ENCODE measurements at places on chromosomes 3 and 15.

- peak; percentile 48 for DNase-seq
These were observed 624 bp downstream of the AKAP13 start for GRCh38 chr15:85380812-85381642.

- DNase-seq, result no peak
These were observed 36.9 kb downstream of the NR1D2 start for GRCh38 chr3:23981955-23982354.

GRCh38 chr3:44065311-44066094, 176.2 kb upstream of the TOPAZ1 start:
- DNase-seq, result no peak

DNA sequence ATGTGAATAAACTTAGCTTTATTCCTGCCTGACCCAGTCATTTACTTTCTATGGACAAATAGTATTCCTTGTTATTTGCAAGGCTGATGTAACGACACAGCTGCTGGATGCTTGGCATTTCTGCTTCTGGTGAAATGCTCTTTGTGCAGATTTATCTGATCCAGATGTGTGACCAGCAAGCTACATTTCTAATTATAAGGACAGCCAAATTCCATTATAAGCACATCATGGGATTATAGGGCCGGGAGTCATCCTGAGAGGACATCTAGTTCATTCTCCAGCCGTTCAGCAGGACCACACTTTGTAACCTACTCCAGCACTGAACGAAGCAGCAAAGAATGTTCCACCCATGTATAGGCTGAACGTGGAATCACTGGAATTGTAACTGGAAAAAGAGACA, 42.9 kb downstream of the FNDC3B start:
- peak; percentile 96 for DNase-seq

DNA sequence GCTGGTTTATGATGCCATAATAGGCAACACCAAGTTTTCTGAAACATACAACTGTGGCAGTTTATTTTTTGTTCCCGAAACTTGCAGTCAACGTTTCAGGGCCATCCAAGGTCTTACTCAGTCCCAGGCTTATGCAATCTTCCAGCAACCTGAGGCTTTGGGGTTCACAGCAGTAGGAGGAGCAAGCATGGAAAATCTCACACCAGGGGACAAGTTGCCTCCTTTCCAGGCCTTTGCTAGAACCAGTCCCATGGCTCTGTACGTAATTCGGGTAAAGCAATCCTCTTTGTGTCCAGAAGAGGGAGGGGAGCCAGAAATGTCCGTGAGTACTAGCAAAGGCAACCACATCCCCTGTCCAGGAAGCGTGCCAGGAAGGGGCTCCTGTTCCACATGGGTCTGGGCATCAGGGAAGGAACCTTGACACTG, 4.7 kb upstream of the FAM240A start:
- peak; percentile 31 for DNase-seq

- peak; percentile 75 for DNase-seq
These were observed 3.9 kb upstream of the RNU6-1 start for GRCh38 chr15:67843571-67844387.

GRCh38 chr15:81170511-81170910, 26.2 kb upstream of the IL16 start:
- no peak for DNase-seq

- no peak for DNase-seq
These were observed 79.9 kb downstream of the MYH15 start for GRCh38 chr3:108430540-108430939.

DNA sequence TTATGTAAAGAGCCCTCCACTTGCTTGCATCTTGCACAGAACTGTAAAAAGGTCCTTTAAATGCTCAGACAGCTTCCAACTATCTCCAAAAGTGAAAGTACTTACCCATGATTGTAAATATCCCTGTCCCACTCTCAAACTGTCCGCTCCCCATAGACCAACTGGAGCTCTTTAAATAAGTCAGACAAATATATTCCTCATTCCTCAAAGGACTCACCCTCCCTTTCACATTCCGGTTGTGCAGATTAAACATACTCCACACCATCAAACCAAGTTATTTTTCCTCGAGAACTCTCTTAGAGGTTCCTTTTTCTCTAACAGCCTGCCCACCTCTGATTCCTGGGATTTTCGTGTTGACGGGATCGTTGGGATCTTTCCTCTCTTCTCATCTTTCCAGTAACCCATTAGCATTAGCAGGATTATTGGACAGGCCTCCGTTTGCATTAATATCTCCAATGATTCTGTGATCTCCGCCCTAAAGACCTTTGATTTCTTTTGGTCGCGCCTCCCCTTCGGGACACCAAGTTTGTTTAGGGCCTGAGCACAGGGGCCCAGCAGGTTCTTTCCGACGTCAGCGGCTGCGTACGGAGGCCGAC, 763 bp downstream of the GOLGB1 start:
- no peak for DNase-seq

- no peak for DNase-seq
These were observed 3.3 kb downstream of the PPP4R2 start for GRCh38 chr3:72999951-73000350.

GRCh38 chr3:44105571-44105970, 136.1 kb upstream of the TOPAZ1 start:
- no peak for DNase-seq

DNA sequence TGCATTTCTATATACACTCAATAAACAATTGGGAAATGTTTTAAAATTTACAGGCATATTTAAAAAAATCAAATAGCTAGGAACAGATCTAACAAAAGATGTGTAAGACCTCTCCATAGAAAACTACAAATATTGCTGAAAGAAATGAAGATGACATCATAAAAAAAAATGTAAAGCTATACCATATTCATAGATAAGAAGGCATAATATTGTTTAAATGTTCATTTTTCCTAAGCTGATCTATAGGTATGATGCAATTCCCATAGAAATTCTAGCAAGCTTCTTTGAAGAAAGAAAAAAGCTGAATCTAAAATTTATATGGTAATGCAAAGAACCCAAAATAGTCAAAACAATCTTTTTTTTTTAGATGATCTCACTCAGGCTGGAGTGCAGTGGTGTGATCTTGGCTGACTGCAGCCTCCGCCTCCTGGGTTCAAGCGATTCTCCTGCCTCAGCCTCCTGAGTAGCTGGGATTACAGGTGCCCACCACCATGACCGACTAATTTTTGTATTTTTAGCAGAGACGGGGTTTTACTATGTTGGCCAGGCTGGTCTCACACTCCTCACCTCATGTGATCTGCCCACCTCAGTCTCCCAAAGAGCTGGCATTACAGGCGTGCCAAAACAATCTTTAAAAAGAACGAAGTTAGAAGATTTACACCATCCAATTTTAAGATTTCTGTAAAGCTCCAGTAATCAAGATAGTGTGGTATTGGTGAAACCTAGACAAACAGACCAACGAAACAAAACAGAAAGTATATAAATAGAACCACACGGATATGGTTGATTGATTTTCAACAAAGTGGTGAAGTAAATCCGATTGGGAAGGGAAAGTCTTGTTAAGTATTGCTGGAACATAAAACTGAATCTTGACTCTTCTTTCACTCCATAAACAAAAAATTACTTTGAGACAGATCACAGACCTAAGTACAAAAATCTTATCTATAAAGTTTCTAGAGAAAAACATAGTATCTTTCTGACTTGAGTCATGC, 6.3 kb upstream of the BHLHE40 start:
- no peak for DNase-seq

- DNase-seq, result peak; percentile 68
These were observed 22.3 kb upstream of the SACM1L start for GRCh38 chr3:45666757-45667431.

GRCh38 chr15:47937834-47938233, 183.0 kb upstream of the SLC24A5 start:
- no peak for DNase-seq

GRCh38 chr15:29018120-29018805, 132.5 kb downstream of the APBA2 start:
- no peak for DNase-seq

- no peak for DNase-seq
These were observed 17.7 kb downstream of the ACVR2B start for GRCh38 chr3:38471260-38471857.

- DNase-seq, result no peak
These were observed 146.0 kb downstream of the CHST2 start for GRCh38 chr3:143265501-143266070.

DNA sequence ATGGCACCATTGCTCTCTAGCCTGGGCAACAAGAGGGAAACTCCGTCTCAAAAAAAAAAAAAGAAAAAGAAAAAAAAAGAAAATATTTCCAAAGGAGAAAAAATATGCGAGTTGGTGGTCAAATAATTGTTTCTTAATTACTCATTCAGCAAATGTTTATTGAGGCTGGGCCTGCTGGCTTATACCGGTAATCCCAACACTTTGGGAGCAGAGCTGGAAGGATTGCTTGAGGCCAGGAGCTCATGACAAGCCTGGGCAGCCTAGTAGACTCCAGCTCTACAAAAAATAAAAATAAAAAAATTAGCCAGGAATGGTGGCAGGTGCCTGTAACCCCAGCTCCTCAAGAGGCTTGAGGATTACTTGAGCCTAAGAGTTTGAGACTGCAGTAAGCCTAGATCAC, 4.1 kb downstream of the KNL1 start:
- no peak for DNase-seq

- no peak for DNase-seq
These were observed 158.4 kb downstream of the ATG7 start for GRCh38 chr3:11430624-11431023.

DNA sequence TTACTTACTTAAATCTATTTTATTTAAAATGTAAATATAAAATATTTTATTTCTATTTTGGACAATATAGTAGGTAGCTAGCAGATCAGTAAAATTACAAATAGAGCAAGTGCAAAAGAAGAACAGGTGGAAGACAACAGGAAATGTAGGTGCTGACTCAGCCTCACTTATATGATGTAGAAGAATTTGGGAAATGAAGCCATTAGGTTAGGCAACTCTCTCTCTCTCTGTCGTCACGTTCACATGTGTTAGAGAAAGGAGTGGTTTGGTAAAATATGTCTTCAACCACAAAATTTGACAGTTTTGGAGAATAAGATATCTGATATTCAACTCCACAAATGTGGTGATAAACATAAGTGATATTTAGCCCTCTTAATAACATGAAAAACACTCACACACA, 532.5 kb upstream of the KCNMB2 start:
- no peak for DNase-seq

DNA sequence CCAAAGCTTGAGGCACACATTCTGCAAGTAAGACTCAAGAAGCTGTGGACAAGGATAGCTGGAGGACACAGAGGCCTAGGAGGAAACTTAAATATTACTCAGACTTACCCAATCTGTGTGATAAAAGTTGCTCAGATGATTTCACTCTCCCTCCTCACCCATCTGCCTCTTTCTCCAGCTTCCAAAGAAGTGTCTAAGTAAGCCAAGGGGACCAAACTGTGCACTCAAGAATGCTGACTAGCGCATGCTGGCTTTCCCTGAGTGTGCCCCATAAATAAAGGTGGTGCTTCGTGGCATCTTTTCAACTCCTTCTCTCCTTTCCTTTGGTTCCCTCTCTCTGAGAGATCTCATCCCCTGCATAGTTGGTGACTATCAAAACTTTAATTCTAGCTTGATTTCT, 211.0 kb upstream of the LMCD1 start:
- DNase-seq, result no peak

- no peak for DNase-seq
These were observed 52.2 kb upstream of the RBSN start for GRCh38 chr3:15151166-15151565.

DNA sequence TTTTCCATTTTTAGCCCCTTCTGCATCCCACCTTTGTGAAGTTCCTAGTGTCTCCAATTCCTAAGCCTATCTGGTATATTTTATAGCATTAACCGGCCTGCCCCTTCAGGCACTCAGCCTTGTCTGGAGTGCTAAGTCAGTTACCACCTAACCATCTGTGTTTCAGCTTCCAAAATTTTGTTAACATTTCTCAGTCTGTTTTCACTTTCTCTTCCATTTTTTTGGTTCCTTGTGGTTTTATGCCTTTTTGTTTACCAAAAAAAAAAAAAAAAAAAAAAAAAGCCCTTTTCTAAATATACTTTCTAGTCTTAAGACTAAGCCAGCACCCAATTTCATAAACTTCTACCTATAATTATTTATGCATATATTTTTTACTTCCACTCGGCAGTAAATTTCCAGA, 92.4 kb downstream of the CSNK1G1 start:
- no peak for DNase-seq

DNA sequence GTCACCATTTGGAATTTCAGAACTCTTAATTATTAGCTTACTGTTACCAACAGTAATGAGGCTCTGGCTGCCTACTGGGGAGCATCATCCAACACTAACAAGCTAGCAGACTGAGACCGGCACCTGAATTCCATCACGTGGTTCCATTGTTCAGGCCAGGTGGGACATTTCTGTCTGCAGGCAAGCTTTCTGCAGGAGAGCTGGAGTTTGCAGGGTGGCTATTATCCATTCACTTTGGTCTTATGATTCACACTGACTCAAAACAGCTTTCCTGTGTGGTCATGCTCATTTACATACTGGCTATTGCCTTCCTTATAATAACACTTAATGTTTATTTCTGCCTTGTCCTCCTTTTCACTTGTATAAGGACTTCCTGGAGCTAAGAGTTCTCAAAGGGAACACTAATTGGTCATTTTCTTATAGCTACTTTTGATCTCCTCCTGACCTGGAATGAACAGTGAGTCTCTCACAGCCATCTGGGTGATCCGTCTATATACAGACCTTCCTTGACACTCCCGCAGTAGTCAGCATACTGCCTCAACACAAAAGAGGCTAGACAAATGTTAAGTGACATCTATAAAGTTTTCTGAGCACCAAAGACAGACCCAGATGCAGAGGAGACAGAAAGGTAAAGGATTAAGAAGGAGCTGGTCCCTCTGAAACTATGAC, 695.4 kb downstream of the FHIT start:
- peak; percentile 11 for DNase-seq

GRCh38 chr15:62626903-62627302, 415.6 kb upstream of the TPM1 start:
- no peak for DNase-seq

GRCh38 chr15:62942428-62942827, 100.1 kb upstream of the TPM1 start:
- no peak for DNase-seq

DNA sequence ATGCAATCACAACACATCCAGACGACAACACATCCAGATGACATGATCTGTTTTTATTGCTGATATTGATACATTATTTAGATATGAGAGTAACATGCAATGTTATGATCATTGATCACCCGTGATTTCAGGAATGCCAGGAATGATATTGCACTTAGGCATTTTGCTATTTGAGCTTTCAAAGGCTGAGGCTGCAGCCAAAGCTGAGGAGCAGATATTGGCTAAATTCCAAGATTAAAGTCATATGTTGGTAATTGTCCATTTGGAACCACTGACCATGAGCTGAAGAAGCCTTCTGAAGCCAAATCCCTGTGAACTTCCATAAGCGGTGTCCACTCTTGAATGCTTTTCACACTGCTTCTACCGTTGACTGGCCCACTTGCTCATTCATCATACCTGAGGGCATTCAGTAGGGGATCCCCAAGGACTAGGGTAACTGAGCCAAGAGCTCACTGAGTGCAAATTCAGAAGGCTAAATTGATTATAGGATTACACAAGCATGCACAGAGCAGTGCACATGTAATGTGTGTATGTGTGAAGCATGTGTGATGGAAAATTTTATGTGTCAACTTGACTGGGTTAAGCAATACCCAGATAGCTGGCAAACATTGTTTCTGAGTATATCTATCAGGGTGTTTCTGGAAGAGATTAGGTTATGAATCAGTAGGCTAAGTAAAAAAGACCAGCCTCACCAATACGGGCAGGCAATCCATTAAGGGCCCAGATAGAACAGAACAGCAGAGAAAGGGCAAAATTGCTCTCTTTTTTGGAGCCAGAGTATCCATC, 92.1 kb upstream of the PLAAT1 start:
- no peak for DNase-seq

GRCh38 chr3:145939431-145939830, 221.6 kb downstream of the PLOD2 start:
- no peak for DNase-seq

GRCh38 chr15:93044301-93045190, 44.5 kb downstream of the RGMA start:
- no peak for DNase-seq

All from muscle of back (tissue), 13 donors.